Regular cardiac myocyte (primary cell): ENCODE measurements at places on chromosomes 12 and 14. TPM values are rescaled to one million over a fixed set of nuclear protein-coding genes. Genes with fewer than 3 reads are reported as not detected.

The TARBP2 gene
- total RNA-seq: 26.2 and 55.4 TPM in 2 replicates

The ISM2 gene
- total RNA-seq: 0.19 and 3.1 TPM in 2 replicates

The OAS1 gene
- 0.77 and 2.8 TPM in 2 replicates for total RNA-seq

The TAS2R46 gene
- total RNA-seq: 1.5 and 2.8 TPM in 2 replicates

The TAS2R50 gene
- total RNA-seq: 1.5 and 3.1 TPM in 2 replicates

The FOXG1 gene
- under 0.01 TPM in 1 of 2 replicates, not detected in the other for total RNA-seq

The ARHGEF40 gene
- total RNA-seq: 30.3 and 43.7 TPM in 2 replicates

The NOVA1 gene
- 0.77 and 2.5 TPM in 2 replicates for total RNA-seq

The CFAP54 gene
- 2.7 and 4.2 TPM in 2 replicates for total RNA-seq

The LAG3 gene
- not detected in 2 replicates for total RNA-seq

The AP4S1 gene
- 4.6 and 4.8 TPM in 2 replicates for total RNA-seq

The GDF11 gene
- 2.8 and 7.7 TPM in 2 replicates for total RNA-seq

The ZNF385A gene
- 0.77 and 1.7 TPM in 2 replicates for total RNA-seq

The CACNA1C gene
- 2.3 and 5.9 TPM in 2 replicates for total RNA-seq

The PPP1R3E gene
- 1.9 and 5.6 TPM in 2 replicates for total RNA-seq
